Activated CD4-positive, alpha-beta T cell treated with anti-CD3 and anti-CD28 coated beads, Interleukin-2, amount 50 U/mL, for 4 hours (primary cell): ENCODE measurements at places on chromosomes 13 and 19.

DNA sequence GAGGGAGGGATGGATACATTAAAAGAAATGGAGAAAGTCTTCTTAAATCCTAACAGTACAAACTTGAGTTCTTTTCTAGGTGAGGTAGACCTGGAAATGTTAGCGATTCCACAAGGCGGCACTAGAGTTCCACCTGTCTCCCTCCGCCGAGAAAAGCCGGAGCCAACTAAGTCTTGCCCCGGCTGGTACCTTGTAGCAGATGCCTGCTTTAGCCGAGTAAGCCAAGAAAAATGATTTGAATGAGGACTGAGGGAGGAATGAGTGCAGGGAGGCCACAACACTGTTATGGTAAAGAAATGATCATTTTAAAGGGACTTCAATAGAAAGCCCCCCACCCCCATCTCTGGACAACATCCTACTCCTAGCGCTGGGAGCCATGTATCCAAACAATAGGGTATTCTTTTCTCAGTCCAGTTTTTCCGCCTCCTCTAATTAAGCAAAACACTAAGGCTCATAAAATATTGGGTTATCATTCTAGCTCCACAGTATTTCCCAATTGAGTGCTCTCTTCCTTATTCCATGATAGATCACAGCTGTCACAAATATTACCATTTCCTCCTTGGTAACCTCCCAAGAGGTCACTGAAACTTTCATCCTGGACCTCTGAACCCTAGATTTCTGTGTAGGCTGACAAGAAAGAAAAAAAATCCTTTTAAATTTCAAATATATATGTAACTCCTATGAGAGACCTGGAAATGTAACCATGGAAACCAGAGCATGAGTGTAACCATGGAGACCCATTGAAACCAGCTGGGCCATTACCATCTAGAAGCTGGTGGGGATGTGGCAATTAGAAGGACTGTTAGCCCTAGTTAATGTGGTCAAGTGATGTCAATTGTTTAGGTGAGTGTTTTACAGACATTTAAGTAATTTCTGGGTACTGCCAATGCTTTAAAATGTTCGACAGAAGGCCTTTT lies 58.3 kb downstream of the GPALPP1 start:
- DNase-seq: peak; percentile 71

- no peak for DNase-seq
These were observed 27.1 kb downstream of the EDNRB start for GRCh38 chr13:77891486-77891885.

DNA sequence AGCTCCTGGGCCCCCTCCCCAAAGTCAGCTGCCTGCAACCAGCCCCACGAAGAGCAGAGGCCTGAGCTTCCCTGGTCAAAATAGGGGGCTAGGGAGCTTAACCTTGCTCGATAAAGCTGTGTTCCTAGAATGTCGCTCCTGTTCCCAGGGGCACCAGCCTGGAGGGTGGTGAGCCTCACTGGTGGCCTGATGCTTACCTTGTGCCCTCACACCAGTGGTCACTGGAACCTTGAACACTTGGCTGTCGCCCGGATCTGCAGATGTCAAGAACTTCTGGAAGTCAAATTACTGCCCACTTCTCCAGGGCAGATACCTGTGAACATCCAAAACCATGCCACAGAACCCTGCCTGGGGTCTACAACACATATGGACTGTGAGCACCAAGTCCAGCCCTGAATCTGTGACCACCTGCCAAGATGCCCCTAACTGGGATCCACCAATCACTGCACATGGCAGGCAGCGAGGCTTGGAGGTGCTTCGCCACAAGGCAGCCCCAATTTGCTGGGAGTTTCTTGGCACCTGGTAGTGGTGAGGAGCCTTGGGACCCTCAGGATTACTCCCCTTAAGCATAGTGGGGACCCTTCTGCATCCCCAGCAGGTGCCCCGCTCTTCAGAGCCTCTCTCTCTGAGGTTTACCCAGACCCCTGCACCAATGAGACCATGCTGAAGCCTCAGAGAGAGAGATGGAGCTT lies 4.7 kb upstream of the CEACAM5 start:
- no peak for DNase-seq

DNA sequence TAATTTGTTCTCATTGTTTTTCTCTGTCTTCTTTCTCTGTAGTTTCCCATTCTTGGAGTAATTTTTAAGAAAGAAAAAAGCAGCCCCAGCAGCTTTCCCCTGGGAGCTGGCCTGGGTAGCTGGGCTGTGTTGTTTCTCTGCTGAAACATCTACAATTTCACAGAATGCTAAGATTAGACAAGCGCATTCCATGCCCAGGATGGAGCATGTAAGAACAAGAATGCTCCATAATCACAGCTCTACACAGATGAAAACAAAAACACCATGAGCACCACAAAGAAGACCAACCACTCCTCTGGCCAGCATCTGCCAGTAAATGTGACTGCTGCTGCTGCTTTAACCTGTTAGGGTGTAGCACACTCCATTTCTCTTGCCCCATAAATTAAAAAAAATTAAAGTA lies 239.2 kb upstream of the SLITRK1 start:
- no peak for DNase-seq

DNA sequence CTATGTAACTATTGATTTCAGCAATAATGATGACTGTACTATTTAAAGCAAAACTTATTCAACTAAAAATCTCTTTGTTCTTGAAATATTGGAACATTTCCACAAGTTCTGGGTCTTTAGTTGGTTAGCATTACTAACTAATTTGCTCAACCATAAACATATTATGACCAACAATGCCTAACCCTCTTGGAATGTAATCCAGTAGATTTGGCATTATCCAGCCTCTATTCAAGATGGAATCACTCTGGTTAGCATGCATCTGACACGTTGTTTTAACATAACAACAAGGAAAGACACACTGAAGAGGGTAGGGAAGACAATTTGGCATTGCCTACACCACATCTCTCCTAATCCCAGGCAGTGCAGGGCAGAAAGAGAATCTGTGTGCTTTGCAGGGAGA lies 941.3 kb upstream of the PCDH20 start:
- no peak for DNase-seq

- DNase-seq: no peak
These were observed 2.7 kb upstream of the ZNF43 start for GRCh38 chr19:21838646-21839045.

- no peak for DNase-seq
These were observed 140.2 kb downstream of the KLF5 start for GRCh38 chr13:73198991-73199411.

GRCh38 chr19:19582471-19582870 lies 36.0 kb downstream of the PBX4 start:
- DNase-seq: no peak
